ENCODE measurements at places on chromosomes 11 and 22. TPM values are rescaled to one million over a fixed set of nuclear protein-coding genes. Genes with fewer than 3 reads are reported as not detected.

The ETS1 gene
- total RNA-seq: 371 TPM

- no peaks in the 10 kb centered on the region for H3K36me3 ChIP-seq
- no peaks in the 10 kb centered on the region for H3K4me1 ChIP-seq
- H3K4me3 ChIP-seq: no peak overlapping the region
- H3K27me3 ChIP-seq: no peaks in the 10 kb centered on the region
Measured at GRCh38 chr22:34763496-34763895, 302.5 kb upstream of the ISX start.

The PLEKHB1 gene
- 6.8 TPM for total RNA-seq

The MMP27 gene
- total RNA-seq: not detected

DNA sequence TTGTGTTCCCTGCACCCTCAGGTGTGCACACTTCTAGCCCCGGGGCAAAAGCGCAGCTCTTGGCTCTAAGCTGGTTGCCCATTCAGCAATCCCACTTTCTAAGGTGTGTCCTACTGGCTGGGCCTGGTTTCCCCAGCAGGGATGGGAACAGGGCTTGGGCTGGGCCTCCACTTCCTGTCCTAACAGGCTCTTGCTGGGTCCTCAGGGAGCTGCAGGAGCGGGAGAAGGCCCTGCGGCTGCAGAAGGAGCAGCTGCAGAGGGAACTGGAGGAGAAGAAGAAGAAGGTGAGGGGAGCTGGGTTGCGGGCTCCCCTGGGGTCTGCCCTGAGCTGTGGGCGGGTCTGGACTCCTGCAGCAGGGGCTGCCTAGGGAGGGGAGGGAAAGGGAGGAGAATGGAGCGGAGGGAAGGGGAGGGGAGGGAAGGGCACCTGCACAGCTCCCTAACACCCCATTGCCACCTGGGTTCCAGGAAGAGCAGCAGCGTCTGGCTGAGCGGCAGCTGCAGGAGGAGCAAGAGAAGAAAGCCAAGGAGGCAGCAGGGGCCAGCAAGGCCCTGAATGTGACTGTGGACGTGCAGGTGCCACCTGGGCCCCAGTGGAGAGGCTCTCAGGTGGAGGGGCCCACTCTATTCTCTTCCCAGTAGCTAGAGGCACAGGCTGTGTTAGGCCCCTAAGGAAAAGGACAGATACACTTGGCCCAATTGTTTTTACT, 24.6 kb downstream of the INCENP start:
- no peak overlapping the region for H3K27ac ChIP-seq
- H3K27me3 ChIP-seq: no peaks in the 10 kb centered on the region
- DNase-seq: peak; percentile 51

GRCh38 chr11:120536091-120536796, 24.7 kb downstream of the GRIK4 start:
- H3K27ac ChIP-seq: no peak overlapping the region
- no peaks in the 10 kb centered on the region for H3K4me1 ChIP-seq
- H3K4me3 ChIP-seq: no peak overlapping the region
- no peaks in the 10 kb centered on the region for H3K27me3 ChIP-seq
- no peaks in the 10 kb centered on the region for H3K36me3 ChIP-seq
- DNase-seq: no peak

GRCh38 chr11:7559398-7560283, 45.8 kb downstream of the PPFIBP2 start:
- H3K27ac ChIP-seq: no peak overlapping the region
- DNase-seq: no peak
- no peak overlapping the region for H3K4me3 ChIP-seq
- no peaks in the 10 kb centered on the region for H3K4me1 ChIP-seq

- no peaks in the 10 kb centered on the region for H3K4me1 ChIP-seq
- no peak overlapping the region for H3K27ac ChIP-seq
- no peaks in the 10 kb centered on the region for H3K27me3 ChIP-seq
- no peaks in the 10 kb centered on the region for H3K36me3 ChIP-seq
- DNase-seq: no peak
- no peak overlapping the region for H3K4me3 ChIP-seq
Measured at GRCh38 chr22:48025096-48025495, 1262.6 kb downstream of the TBC1D22A start.

All from spleen (tissue), 13 donors.